ENCODE measurements at places on chromosomes 2 and 18.

DNA sequence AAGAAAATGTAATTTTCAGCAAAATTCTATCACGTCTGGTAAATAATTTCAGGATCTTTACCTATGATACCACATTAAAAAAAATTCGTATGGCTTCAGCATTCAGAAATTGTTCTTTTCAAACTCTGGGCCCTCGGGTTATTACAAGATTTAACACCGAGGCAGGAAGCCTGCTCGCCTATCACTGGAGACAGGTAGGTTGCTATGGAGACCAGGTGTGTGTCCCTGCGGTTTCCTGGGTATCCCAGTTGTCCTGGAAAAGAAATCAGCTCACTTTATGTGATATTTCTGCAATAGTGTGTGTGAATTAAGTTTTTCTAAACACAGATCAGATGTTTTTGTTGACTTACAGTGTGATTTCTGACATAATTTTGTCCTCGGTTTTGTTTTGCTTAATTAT, 14.2 kb downstream of the HPCAL1 start:
- DNase-seq = no peak

DNA sequence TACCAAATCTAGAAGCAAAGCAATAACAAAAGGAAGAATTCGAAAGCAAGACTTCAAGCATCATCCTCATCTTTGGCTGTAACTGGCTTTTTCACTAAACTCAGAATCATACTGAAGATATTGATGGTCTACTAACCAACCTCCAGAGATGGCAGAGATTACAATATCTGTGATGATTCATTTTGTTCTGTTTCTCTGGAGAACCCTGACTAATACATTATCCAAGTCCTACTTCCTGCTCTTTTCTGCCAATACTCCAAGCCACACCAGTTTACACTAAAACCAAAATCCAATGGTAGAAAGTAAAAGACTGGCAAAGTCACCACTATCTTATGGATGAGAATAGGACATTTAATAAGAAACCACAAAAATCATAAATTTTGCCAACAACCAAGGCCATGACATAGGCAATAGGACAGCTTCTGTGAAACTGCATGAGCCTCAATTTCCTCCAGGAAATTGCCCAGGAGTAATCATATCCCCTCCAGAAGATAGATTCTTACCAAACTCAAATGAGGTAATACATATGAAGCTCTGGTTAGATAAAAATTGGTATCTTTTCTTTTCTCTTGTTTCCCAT, 159.8 kb downstream of the METTL4 start:
- DNase-seq = no peak

DNA sequence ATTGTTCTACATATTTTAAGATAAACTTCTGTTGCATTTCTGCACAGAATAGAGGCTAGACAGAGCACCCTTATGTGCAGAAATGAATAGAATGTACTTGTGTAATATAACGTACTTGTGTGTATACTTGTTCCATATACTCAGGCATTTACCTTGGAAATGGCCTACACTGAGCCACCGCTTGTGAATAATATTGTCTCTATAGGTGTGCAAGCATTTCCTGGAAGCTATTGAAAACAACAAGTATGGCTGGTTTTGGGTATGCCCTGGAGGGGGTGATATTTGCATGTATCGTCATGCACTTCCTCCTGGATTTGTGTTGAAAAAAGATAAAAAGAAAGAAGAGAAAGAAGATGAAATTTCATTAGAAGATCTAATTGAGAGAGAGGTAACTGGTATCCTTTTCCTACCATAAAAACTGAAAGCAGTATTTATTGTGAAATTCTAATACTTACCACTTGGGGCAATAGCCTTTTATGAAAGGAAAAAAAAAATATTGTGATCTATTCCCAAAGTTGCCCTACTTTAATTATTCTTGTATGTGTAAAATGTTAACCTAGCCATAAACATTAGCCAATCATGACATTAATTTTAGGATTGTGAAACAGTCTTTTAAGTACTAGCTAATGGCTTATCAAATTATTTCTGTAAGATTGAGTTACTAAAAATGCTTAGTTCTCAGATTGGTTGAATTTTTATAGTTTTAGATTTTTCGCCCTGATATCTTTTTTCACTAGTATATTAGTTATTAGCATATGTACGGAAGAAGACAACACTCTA, 18.0 kb downstream of the ZC3H15 start:
- DNase-seq = no peak

DNA sequence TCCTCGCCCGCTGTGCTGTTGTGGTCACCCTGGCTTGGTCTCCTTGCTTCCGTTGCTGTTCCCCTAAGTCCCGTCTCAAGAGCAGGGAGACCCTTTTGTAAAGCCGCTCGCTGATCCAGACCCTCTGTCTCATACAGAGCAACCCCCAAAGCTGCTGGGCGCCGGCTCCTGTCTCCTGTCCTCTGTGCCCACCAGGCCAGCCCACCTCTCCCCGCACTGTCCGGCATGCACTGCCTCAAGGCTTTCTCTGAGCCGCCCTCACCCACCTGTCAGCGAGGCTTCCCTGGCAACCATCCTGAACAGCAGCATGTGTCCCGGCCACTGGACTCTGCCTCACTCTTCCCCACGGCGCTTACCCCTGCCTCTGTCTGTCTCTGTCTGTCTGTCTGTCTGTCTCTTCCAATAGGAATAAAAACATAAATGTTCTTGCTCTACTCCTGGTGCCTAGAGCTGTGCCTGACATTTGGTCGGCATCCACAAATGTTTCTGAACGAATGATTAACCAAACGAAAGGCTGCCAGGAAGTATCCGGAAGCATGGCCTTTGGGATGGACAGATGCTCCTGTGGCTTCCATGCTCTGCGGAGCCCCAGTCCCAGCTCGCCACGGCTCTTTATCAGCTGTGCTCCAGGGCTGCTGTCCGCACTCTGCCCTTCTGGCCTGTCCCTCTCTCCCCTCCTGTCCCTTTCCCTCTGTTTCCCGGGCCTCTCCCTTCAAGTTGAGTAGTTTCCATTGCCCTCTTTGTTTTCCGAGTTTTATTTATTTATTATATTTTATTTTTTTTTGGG, 7.8 kb downstream of the COLEC11 start:
- DNase-seq = no peak

DNA sequence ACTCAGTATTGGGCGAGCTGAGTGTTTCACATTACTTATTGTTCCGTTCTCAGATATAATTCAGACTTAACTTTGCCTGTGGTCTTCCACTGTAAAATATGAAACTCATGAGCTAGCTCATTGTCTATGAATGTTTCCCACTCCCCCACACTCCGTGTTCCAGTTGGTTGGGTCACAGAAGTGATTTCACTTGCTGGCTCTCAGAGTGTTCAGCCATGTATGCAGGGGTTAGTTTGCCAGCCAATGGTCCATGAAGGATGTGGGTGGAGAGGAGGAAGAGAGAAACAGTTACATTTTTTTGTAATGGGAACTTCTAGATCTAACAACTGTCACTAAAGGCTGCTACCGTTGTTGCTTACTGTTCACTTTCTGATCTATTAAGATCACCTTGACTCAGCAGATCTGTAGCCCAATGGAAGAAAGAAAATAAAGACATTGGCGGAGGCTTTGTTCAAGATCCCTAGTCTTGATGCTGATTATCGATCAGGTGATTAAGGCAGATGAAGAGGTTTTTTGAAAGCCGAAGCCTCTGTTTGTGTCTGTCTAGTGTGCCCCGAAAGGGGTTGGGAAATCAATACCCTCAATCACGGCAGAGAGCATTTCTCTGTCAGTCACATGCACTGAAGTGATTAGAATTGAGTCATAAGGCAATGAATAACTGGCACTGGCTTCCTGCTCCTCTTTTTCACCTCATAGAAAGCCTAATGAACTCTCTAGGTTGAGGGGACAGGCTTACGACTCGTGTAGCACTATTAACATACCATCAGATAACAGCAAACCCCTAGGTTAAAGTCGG, 279.7 kb upstream of the FIGN start:
- DNase-seq = no peak

- no peak for DNase-seq
Measured at GRCh38 chr2:824954-825353, 125.7 kb upstream of the SNTG2 start.

GRCh38 chr2:135829378-135830135, 7.4 kb downstream of the LCT start:
- no peak for DNase-seq

DNA sequence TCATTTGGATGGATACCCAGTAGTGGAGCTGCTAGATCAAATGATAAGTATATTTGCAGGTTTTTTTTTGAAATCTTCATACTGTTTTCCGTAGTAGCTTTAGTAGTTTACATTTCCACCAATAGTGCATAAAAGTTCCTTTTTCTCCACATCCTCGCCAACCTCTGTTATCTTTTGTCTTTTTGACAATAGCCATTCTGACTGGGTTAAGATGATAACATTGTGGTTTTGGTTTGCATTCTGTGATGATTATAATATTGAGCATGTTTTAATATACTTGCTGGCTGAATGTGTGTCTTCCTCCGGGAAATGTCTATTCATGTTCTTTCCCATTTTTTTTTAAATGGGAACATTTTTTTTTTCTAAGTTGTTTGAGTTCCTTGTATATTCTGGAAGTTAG, 260.0 kb downstream of the GULP1 start:
- DNase-seq = no peak

GRCh38 chr2:186429104-186429503, 57.0 kb upstream of the ZC3H15 start:
- no peak for DNase-seq

GRCh38 chr18:75139226-75139911, 69.6 kb downstream of the PTGR3 start:
- no peak for DNase-seq

DNA sequence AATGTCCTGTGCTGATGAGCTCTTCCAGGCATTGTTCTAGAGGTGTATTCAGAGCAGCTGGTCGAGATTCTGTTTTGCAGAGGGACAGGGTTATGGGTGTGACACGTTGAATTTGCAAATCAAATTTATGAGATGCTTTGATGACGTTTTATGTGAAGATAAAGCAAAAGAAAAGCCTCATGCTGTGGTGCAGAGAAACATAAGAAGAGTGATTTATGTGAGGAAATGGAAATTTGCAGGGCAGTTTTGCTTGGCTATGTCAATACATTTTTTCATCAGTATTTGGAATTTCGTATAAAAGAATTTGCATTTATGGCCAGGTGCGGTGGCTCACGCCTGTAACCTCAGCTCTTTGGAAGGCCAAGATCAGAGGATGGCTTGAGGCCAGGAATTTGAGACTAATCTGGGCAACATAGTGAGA, 36.4 kb downstream of the TSN start:
- DNase-seq = no peak

DNA sequence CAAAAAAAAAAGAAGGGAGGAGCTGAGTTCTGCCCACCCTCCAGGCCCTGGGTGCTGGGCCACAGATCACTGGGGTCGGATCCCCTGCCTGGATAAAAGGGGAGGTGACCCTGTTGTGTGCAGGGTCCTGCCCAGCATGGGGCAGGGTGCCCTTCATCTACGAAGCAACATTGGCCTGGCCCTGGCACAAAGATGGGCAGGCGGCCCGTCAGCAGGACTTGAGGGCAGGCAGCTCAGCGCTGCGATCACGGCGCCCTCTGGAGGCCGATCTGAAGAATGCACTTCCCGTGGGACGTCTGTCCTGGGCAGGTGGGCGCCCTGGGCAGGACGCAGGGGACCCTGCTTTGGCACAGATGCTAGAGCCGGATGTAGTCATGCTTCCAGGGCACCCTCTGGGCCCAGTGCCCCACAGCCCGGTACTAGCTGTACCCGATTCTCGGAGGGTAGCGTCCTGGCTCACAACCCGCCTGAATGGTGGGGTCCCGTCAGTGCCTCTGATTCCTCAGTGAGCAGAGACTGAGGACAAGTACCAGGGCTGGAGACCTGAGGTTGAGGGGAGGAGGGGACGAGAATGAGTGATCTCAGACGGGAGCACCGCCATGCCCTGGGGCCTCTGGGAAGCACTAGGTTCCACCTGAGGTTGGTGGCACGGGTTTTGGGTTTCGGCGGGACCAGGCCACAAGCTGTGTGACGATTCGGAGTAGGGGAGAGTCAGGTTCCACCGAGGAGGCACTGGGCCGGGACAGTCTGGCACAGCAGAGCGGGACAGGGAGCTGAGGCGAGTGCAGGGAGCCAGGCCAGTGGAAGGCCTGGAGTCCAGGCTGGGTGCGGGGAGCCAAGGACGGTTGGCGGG, 18.0 kb downstream of the ARID5A start:
- no peak for DNase-seq

- no peak for DNase-seq
Measured at GRCh38 chr2:37224063-37224462, 7.3 kb downstream of the CEBPZ start.

GRCh38 chr18:5627776-5628511, 84.1 kb upstream of the EPB41L3 start:
- DNase-seq = no peak

DNA sequence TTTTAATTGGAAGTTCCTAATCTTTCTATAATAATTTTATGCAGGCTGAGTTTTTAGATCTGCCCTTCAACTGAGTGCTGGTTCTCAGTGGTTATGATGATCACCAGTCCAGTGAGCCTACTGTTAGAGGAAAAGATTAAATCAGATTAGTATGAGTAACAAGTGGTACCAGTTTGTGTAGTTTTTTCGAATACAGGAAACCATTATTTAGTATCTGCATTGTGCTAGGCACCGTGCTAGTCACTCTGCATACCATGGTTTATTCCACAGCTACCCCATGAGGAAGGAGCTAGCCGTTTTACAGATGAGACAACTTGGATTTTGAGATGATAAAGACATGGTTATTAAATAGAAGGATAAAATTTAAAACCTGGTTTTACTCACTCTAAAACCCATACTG, 6.1 kb downstream of the PSMD1 start:
- DNase-seq = no peak

- no peak for DNase-seq
Measured at GRCh38 chr2:236517251-236518031, 52.2 kb upstream of the ACKR3 start.

DNA sequence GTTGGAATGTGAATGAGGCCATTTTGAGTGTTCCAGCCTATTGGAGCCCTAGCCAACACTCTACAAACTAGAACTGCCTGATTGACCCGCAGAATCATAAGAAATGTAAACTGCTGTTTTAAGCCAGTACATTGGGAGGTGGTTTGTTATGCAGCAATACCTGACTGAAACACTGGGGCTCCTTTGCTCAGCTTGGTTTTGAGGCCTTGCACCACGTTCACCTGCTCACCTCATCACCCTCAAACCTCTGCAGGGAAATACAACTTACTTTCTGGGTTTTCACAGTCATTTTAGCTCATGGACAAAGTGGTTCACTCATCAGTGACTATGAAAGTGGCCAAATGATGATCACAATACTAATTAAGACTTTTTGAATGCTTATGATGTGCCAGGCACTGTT, 10.9 kb upstream of the DARS1 start:
- DNase-seq = no peak

GRCh38 chr2:215522237-215522636, 86.4 kb upstream of the FN1 start:
- DNase-seq = no peak

GRCh38 chr18:22367303-22367702, 50.4 kb downstream of the CTAGE1 start:
- DNase-seq = no peak

GRCh38 chr2:66186537-66186936, 248.4 kb upstream of the MEIS1 start:
- no peak for DNase-seq

GRCh38 chr18:38545071-38545470, 979.5 kb upstream of the CELF4 start:
- DNase-seq = no peak

GRCh38 chr2:137862651-137863050, 101.6 kb upstream of the HNMT start:
- DNase-seq = no peak

GRCh38 chr2:239265681-239266433, 135.0 kb downstream of the HDAC4 start:
- DNase-seq = no peak

All from stimulated activated CD4-positive, alpha-beta T cell treated with anti-CD3 and anti-CD28 coated beads, Interleukin-12 subunit alpha, Interleukin-12 subunit beta, amount 100 ng/mL, for 24 hours (primary cell).